Right ventricle myocardium superior (tissue), 1 donor: ENCODE measurements at places on chromosomes 6 and 20. TPM values are rescaled to one million over a fixed set of nuclear protein-coding genes. Genes with fewer than 3 reads are reported as not detected.

The HTR1E gene
- total RNA-seq: not detected

DNA sequence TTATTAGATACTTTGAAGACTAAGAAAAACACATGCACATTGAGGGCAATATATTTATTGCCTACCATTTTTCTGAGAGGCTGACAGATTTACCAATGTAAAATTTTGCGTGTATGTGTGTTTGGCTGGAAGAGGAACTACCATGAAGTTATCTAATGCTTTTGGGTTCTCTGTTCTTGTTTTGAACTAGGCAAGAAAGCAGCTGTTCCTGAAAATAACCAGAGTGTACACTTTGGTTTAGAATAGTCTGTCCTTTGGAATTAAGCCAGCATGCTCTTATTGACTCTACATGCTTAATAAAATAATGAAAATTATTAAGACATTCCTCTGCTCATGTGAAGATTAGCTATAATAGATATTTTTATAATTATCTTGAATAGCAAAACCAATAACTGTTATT lies 129.2 kb downstream of the MYB start:
- DNase-seq: no peak

The SRSF12 gene
- not detected for total RNA-seq

GRCh38 chr6:158849899-158850806 lies 31.0 kb upstream of the EZR start:
- DNase-seq: no peak

GRCh38 chr6:157172231-157172701 lies 151.1 kb downstream of the TMEM242 start:
- no peak for DNase-seq

DNA sequence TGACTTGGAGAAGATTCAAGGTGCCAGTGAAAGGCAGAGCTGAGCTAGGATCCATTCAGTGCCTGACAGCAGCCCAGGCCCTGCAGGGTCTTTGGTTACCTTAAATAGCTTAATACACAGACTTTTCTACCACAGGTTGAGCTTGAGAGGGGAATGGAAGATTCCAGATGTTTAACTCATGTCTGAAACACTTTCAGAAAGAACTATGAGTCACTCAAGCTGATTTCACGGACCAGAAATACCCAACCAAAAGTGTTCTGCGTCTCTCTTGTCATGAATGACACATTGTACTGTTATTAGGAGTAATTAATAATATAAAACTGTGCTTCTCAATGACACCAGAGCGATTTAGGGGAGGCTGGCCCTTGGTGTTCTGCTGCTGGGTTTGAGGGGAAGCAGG lies 6.4 kb upstream of the PMEPA1 start:
- no peak for DNase-seq
